GM12891 (cell line): ENCODE measurements at places on chromosomes 6 and 20.

GRCh38 chr20:57540890-57541580 lies 16.1 kb upstream of the CTCFL start:
- DNase-seq = no peak

- DNase-seq = no peak
These were observed 308.6 kb upstream of the MAP3K7 start for GRCh38 chr6:90895299-90896074.

- no peak for DNase-seq
These were observed 129.0 kb downstream of the F13A1 start for GRCh38 chr6:6191476-6191875.

DNA sequence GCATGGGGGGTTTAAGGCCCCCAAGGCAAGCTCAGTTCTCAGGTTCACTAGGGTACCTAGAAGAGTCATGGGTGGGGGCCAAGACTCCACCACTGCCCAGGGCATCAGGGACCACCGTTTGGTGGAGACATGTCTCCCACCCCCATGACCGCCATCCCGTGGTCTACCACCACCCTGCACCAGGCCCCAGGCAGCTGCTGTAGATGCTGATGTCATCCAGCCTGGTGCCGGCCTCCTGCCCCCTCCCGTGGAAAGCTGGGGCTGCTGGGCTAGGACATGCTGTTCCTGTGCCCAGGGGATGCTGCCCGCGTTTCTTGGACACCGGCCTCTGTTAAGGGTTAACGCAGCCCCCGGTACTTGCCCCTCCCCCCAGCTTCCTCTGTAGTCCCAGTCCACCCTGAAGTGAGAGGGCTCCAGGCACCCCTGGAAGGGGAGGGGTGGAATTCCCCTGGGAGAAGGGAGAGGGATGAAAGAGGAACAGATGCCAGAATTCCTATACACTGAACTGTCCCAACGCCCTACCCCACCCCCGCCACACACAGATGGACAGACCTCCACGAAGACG lies 587 bp downstream of the IP6K3 start:
- DNase-seq = no peak

DNA sequence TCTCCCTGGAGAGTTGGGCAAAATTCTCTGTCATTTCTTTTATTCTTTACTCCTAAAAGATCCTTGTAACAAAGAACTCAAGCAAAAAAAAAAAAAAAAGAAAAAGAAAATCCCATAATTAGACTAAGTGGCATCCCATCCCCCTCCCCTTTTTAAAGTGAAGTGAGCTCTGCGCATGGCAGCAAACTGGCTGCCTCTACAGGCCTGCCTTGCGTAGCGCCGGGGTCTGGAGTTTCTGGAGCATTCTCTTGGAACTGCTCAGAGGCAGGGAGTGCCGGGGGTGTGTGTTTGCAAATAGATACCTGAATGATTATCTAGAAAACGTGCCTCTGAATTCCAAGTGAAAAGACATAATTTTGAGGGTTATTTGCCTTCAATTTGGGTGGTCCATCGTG lies 48.1 kb downstream of the FOXC1 start:
- no peak for DNase-seq

DNA sequence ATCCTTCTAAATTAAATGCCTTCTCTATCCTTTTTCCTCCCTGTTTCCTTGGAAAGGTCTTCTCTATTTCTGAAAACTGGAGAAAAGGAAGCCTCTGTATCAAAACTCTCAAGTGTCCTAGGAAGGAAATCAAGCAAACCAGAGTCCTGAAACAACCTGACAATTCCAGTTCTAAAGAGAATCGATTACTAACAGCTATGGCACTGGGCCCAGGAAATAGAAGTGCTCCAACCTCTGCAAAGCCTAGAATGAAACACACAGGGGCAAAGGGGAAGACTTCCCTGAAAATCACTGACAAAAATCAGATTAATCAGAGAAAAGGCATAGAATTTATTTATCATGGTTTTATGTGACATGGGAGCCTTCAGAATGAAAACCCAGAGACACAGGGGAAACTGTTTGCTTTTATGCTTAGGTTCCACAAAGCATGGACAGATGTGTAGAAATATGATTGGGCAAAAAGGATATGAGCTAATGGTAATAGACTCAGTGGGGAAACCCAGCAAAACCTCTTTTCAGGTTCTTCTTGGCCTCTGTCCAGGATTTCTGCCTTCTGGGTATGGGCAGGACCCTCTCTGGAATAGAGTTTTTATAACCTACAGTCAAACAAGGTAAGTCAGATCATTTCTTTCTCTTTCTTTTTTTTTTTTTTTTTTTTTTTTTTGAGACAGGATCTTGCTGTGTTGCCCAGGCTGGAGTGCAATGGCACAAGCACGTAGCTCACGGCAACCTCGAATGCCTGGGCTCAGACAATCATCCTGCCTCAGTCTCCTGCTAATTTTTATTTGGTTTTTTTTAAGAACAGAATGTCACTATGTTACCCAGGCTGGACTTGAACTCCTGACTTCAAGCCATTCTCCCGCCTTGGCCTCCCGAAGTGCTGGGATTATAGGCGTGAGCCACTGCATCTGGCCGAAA lies 91.7 kb downstream of the CD24 start:
- DNase-seq = no peak
